Hepatocyte (in vitro differentiated cells): ENCODE measurements at places on chromosomes 2 and 18. TPM values are rescaled to one million over a fixed set of nuclear protein-coding genes. Genes with fewer than 3 reads are reported as not detected.

VPS4B gene
- polyA plus RNA-seq, result 30.3 and 35.0 TPM in 2 replicates

SLC9A2 gene
- 0.52 and 1.1 TPM in 2 replicates for polyA plus RNA-seq

MSTN gene
- 0.23 TPM in 1 of 2 replicates, not detected in the other for polyA plus RNA-seq

TIGD1 gene
- 6.2 TPM in 2 replicates for polyA plus RNA-seq

CYP26B1 gene
- polyA plus RNA-seq, result 2.3 and 3.9 TPM in 2 replicates

FEV gene
- polyA plus RNA-seq, result 0.58 and 2.1 TPM in 2 replicates

REEP1 gene
- 20.8 and 21.5 TPM in 2 replicates for polyA plus RNA-seq

LRRC30 gene
- not detected in 2 replicates for polyA plus RNA-seq

TEX51 gene
- polyA plus RNA-seq, result not detected in 2 replicates

PFN4 gene
- polyA plus RNA-seq, result 0.75 and 1.7 TPM in 2 replicates

DCDC2C gene
- not detected in 2 replicates for polyA plus RNA-seq

TDRD15 gene
- not detected in 2 replicates for polyA plus RNA-seq

SPAST gene
- polyA plus RNA-seq, result 8.9 and 9.0 TPM in 2 replicates

ARHGEF4 gene
- polyA plus RNA-seq, result 11.2 and 17.3 TPM in 2 replicates

UGT1A8 gene
- not detected in 2 replicates for polyA plus RNA-seq

CRYGC gene
- polyA plus RNA-seq, result 1.3 TPM in 2 replicates

IL1F10 gene
- polyA plus RNA-seq, result not detected in 2 replicates

ASB18 gene
- polyA plus RNA-seq, result not detected in 2 replicates

SIX3 gene
- polyA plus RNA-seq, result not detected in 2 replicates

ALK gene
- polyA plus RNA-seq, result 0.06 and 0.16 TPM in 2 replicates

FBLN7 gene
- 1.5 and 1.7 TPM in 2 replicates for polyA plus RNA-seq

ALKAL2 gene
- 27.5 and 30.4 TPM in 2 replicates for polyA plus RNA-seq

PIEZO2 gene
- 24.5 and 26.5 TPM in 2 replicates for polyA plus RNA-seq

SERPINB11 gene
- polyA plus RNA-seq, result not detected in 2 replicates

GBX2 gene
- polyA plus RNA-seq, result 0.45 TPM in 1 of 2 replicates, not detected in the other

CFC1B gene
- polyA plus RNA-seq, result not detected in 2 replicates

DTNB gene
- 13.9 and 14.9 TPM in 2 replicates for polyA plus RNA-seq

UPP2 gene
- not detected in 2 replicates for polyA plus RNA-seq

HES6 gene
- 23.0 and 28.5 TPM in 2 replicates for polyA plus RNA-seq

SRD5A2 gene
- not detected in 2 replicates for polyA plus RNA-seq

SKA1 gene
- polyA plus RNA-seq, result 1.5 and 4.0 TPM in 2 replicates

IL36G gene
- polyA plus RNA-seq, result 1.0 TPM in 1 of 2 replicates, not detected in the other

GRHL1 gene
- polyA plus RNA-seq, result 4.0 and 9.5 TPM in 2 replicates

FAM237A gene
- not detected in 2 replicates for polyA plus RNA-seq

CYP27A1 gene
- polyA plus RNA-seq, result 35.9 and 44.8 TPM in 2 replicates

LYPD1 gene
- polyA plus RNA-seq, result 17.4 and 20.2 TPM in 2 replicates

SP9 gene
- 0.29 and 0.30 TPM in 2 replicates for polyA plus RNA-seq

KANSL1L gene
- 4.2 and 4.9 TPM in 2 replicates for polyA plus RNA-seq

MYO5B gene
- 20.3 and 21.3 TPM in 2 replicates for polyA plus RNA-seq

KIAA2012 gene
- polyA plus RNA-seq, result 0.05 TPM in 1 of 2 replicates, not detected in the other

SPOPL gene
- polyA plus RNA-seq, result 6.1 and 6.7 TPM in 2 replicates

MOGAT1 gene
- polyA plus RNA-seq, result 0.15 TPM in 1 of 2 replicates, not detected in the other

SLC5A7 gene
- polyA plus RNA-seq, result not detected in 2 replicates

MC5R gene
- polyA plus RNA-seq, result not detected in 2 replicates

MDH1B gene
- 0.35 and 0.67 TPM in 2 replicates for polyA plus RNA-seq

UGT1A6 gene
- 0.64 and 0.77 TPM in 2 replicates for polyA plus RNA-seq

PSMA8 gene
- polyA plus RNA-seq, result 0.15 TPM in 1 of 2 replicates, not detected in the other
